ENCODE measurements at places on chromosomes 2 and 18.

GRCh38 chr2:23375448-23375847, 9.5 kb upstream of the KLHL29 start:
- DNase-seq = no peak

- no peak for DNase-seq
Measured at GRCh38 chr2:159591221-159591620, 25.1 kb downstream of the BAZ2B start.

GRCh38 chr18:51006948-51007789, 22.8 kb upstream of the SMAD4 start:
- DNase-seq = no peak

- DNase-seq = no peak
Measured at GRCh38 chr2:146659976-146660375, 1184.9 kb upstream of the ACVR2A start.

DNA sequence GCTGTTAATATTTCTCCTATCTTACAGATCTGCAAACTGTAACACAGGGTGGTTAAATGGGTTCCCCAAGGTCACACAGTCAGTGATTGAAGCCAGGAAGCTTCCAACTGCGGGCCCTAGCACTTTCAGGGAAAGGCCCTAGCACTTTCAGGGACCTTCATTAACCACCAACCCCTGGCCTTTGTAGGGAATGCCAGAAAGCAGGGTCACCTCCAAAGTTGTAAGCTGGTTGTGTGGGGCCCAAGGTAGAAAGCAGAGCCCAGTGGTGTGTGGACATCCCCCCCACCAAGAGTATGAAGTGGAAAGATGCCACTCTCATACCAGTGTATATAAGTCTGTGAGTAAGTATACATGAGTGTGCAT, 4.4 kb downstream of the DLX2 start:
- no peak for DNase-seq

DNA sequence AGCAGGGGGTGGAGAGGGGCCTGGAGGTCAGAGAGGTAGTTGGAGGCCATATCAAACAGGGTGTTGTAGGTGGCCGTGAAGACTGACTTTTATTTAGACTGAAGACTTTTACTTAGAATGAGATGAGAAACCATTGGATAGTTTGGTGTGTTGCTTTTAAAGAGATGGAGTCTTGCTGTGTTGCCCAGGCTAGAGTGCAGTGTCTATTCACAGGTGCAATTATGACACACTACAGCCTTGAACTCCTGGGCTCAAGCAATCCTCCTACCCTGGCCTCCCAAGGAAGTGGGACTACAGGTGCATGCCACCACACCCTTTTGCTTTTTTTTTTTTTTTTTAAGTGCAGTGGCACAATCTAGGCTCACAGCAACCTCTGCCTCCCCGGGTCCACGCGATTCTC, 2.5 kb upstream of the LRPPRC start:
- DNase-seq = no peak

DNA sequence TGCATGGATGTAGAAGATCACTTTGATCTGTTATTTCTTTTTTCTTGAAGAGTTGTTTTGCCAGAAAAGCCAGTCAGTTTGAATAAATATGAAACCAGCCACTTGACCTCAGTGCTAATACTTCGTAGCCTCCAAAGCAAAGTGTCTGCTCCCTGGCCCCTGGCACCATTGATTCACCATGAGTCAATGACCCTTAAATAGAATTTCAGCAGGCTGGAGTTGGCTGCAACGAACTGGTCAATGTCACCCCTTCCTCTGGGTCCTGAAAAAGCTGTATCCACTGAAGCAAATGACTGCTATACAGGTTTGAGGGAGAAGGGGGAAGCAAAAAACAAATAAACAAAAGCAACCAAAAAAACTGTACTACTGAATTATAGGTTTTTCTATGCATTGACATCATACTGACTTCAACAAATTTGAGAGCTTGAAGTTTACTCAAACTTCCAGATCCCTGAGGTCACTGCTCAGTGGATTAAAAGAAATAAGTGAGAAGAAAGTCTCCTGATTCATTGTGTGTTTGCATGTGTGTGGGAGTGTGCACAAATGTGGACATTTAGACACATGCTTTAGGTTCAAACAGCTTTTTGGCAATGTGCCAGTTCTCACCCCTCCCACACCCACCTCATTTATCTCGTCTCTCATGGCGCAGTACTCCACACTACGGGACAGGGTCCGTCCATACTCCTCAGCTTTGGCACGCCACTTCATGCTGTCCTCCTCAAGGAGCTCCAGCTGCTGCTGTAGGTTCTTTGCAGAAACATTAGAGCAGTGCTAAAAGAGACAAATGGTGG, 58.1 kb upstream of the TTN start:
- DNase-seq = no peak

- DNase-seq = no peak
Measured at GRCh38 chr2:15313657-15314056, 247.5 kb downstream of the NBAS start.
